T-helper 1 cell (primary cell): ENCODE measurements at places on chromosomes 1 and 21.
A peak's percentile ranks its signal among the peaks of the same experiment; 100 is the strongest.

DNA sequence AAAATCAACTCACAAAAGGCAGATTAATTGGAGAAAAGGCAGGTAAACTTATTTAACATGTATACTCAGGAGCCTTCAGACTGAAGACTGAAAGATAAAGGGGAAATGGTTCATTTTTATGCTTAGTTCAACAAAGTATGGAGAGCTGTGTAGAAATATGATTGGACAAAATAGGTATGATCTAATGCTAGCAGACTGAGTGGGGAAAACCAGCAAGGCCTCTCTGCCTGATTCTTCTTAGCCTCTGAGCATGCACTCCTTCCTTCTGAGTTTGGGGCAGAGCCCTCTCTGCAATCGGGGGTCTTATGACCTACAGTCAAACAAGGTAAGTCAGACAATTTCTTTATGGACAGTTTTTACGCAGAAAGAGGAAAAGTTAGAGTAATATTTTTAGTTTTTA is 38.8 kb upstream of the SUCO start:
- DNase-seq, result no peak

- no peak for DNase-seq
Measured at GRCh38 chr1:154350383-154350782, 25.1 kb downstream of the ATP8B2 start.

GRCh38 chr1:17213148-17213781 is 8.3 kb downstream of the PADI1 start:
- DNase-seq, result no peak

- no peak for DNase-seq
Measured at GRCh38 chr21:25330266-25330665, 277.0 kb downstream of the MRPL39 start.

- no peak for DNase-seq
Measured at GRCh38 chr1:241311056-241311746, 45.8 kb downstream of the RGS7 start.

- no peak for DNase-seq
Measured at GRCh38 chr1:22250724-22251123, 107.8 kb upstream of the WNT4 start.

GRCh38 chr1:184975208-184975870 is 1.0 kb upstream of the NIBAN1 start:
- no peak for DNase-seq

DNA sequence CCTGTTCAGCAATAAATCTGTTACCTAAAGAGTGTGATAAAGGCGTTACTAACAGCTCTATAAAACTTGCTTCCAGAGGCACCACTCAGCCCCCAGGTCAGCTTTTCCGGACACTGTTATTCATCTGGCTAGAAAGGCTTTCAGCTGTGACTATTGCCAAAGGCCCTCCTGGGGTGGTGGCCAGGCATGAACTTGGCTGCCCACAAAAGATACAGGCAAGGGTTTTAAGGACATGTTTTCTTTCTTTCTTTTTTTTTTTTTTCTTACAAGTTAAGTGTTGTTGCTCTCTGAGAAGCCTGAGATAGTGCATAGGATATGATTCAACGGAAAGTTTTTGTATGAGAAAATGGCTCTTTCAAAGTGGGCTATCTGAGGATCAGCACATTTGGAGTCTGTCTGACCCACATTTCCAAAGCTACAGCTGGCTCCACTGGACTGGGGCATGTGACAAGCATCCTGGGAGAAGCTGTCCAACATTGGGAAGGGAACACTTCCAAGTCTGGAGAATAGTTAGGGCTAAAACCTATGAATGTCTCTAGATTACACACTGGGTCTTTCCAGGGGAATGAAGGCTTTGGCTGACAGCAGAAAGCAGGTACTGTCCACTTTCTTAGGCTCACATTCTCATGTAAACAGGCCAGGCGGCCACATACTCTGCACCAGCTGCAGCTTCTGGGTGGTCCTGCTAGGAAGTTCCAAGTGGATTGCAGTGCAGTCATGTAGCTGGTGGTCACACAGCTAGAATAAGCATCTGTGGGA is 639.7 kb downstream of the LMO4 start:
- no peak for DNase-seq

DNA sequence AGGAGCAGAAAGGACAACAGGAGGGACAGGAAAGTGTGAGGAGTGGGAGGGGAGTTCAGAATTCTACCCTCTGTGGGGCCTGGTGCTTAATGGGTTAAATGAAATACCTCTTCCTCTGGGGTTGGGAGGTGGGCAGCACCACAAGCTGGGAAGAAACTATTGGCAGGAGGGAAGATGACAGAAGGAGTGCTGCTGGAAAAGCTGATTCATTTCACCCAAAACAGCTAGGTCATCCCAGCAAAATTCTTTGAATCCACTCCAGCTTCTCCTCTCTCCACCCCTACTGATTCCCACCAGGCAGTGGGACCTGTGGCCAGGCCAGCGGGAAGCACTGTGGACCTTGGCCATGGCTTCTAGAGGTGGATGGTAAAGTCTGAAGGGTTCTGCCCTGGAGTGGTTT is 12.8 kb downstream of the BCAN start:
- no peak for DNase-seq

GRCh38 chr21:26394341-26394740 is 178.7 kb downstream of the CYYR1 start:
- DNase-seq, result no peak

GRCh38 chr1:166089804-166090203 is 77.0 kb downstream of the FAM78B start:
- DNase-seq, result no peak

DNA sequence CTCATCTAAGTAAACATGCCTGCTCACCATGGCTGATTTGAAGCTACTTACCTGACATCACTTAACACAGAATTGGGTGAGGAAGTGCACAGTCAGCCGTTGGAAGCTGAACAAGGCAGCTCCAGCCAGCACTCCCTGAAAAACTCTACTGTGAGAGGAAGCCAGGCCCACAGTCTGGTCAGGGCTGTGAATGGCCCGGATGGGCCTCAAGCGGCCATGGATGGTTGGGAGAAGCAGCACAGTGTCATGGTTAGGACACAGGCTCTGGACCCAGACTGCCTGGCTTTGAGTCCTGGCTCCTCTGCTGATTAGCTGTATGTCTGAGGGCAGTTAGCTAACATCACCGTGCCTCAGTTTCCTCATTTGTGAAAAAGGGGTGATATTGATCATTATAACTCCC is 267.8 kb downstream of the GRIK3 start:
- no peak for DNase-seq

GRCh38 chr21:27787046-27787445 is 820.2 kb upstream of the ADAMTS5 start:
- no peak for DNase-seq

DNA sequence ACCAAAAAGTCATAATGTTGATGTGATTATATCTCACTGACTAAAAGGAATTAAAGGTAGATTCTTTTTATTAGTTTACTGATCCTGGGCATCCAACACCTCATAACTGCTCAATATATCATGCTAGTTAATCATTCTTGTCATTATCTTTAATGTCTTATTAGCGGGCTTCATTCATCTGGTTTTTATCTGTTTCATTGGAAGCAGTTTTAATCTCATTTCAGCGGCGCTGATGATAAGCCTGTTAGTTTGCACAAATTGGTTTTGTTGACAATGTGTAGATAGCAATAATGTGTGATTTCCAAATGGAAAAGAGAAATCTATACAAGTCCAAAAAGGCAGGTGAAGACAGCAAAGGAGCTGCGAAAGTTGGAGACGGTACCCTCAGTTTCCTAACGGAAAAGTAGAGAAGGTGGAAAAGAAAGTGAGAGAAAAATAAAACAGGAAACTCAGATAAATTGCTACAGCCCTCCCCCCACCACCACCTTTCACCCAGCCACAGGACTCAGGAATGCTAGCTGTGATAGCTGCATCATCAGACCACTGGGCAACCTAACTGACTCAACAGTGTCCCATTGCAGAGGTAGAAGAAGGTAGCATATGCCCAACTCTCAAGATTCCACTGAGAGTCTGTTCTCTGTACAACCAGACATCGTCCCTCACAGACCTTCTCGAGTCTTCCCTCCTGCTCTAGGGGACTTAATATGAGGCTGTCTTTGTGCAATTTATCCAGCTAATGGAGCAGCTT is 241.7 kb upstream of the CAMK1G start:
- no peak for DNase-seq

- no peak for DNase-seq
Measured at GRCh38 chr1:27130798-27131197, 24.1 kb downstream of the SLC9A1 start.

GRCh38 chr21:17794518-17795145 is 24.5 kb downstream of the C21orf91 start:
- no peak for DNase-seq

- DNase-seq, result no peak
Measured at GRCh38 chr1:175504875-175505555, 238.4 kb downstream of the TNR start.

- no peak for DNase-seq
Measured at GRCh38 chr1:56501426-56501825, 77.9 kb downstream of the PLPP3 start.

GRCh38 chr1:209622841-209623829 is 29.1 kb downstream of the LAMB3 start:
- DNase-seq, result no peak

GRCh38 chr1:50214717-50215116 is 106.0 kb downstream of the ELAVL4 start:
- no peak for DNase-seq

DNA sequence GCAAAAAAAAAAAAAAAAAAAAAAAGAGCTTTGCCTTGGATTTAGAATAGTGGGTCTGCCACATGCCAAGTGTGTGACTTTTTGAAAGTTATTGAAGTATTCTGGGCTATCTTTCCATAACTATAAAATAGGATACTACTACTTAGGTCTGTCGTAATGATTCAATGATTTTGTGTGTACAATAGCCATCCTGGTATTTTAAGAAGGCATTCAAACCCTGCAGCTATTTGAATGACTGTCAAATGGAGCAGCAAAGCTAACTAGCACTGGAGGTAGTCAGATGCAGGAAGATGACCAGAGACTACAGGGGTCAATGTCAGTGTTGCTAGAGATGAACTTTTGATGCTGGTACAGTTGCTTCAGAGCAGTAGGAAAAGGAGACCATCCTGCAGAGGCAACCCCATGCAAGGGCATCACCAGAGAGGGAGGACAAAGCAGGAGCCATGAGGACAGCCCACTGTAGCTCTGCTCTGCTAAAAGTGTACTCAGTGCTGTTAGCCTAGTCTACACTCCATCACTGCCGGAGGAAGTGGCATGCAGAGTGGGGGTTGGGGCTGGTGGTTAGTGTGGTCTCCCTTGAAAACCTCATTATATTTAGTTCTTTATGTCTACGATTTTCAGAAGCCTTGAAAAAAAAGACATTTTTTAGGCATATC is 29.0 kb downstream of the DUSP10 start:
- peak; percentile 88 for DNase-seq

DNA sequence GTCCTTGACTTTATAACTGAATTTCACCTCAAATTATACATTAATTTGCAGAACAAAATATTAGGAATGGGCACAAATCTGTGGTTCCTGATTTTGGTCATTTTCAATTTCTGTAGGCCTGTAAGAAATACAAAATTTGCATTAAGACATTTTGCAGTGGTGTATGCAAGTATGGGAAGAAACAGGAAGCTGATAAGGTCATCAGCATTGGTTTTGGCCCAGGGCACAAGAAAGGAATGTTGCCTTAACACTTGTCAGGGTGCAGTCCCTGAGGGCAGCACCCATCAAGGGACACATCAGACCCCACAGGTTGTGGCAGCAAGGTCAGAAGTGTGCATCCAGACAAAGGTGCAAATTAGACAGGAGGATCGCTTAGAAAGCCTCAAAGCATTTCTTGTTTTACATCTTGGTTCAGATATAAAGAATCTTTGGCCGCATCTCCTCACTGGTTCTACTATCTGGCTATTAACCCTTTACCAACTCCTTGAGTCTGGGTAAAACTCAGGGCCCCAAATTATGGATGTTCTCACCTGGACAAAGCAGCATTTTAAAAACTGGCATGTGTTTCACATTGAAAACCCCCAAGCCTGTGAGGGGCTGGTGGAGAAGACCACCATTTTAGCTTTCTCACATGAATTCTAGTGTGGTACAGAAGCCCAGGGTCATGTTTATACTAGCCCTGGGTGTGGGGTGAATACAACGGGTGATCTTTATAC is 182.4 kb downstream of the CDC7 start:
- DNase-seq, result no peak

DNA sequence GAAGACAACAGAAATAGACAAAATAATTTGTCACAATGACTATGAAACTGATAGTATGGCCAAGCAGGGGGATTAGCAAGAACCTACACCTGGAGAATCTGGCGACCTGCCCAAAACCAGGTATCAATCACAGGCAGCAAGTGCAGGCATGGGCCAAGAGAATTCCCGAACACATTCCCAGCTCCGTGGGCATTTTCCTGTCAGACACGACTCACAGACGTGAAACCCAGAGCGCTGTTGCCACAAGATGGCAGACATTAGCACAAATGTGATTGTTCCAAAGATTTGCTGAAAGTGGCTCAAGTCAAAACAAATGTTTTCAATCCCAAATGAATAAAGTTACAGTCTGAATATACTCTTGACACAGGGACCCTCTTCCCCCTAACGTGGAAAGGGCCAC is 36.8 kb downstream of the HLCS start:
- DNase-seq, result no peak

GRCh38 chr1:89286549-89287180 is 14.0 kb upstream of the GBP5 start:
- no peak for DNase-seq

GRCh38 chr1:26811057-26811456 is 15.4 kb upstream of the ZDHHC18 start:
- no peak for DNase-seq

DNA sequence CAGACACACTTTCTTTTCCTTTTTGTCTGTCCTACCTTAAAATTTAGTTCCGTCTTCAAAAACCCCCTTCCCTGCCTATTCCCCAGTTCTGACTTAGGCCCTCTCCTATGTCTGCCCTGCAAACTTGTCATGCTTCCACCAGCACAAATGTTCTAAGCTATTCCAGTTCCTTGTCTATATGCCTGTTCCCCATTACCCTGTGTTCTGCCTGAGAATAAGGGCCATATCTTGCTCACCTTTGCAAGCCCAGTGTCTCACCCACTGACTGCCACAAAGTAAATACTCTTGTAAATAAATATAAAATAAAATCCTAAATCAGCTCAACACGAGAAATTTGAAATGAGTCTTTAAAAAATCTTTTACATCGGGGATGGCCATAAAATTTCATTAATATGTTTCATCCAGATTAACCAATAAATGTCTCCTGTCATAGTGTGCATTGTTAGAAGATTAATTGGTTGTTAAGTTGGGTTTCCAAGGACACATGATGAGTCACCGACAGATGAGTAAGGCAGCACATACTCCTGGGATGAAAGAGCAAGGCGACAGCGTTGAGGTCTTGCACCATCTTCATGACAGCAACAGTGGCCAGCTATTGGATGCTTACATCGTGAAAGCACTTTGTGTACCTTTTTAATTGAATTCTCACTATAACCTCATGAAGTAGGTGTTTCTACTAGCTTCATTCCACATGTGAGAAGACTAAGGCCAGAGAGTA is 92.6 kb upstream of the NGF start:
- DNase-seq, result no peak

- peak; percentile 15 for DNase-seq
Measured at GRCh38 chr1:7942214-7942921, 1.7 kb upstream of the TNFRSF9 start.

- DNase-seq, result no peak
Measured at GRCh38 chr1:51693419-51694155, 76.7 kb downstream of the OSBPL9 start.

GRCh38 chr1:157195521-157196244 is 57.5 kb upstream of the ETV3 start:
- DNase-seq, result no peak
